ENCODE measurements at places on chromosomes 5 and 9. TPM values are rescaled to one million over a fixed set of nuclear protein-coding genes. Genes with fewer than 3 reads are reported as not detected.

Gene INSYN2B
- not detected for polyA plus RNA-seq

Gene BARX1
- polyA plus RNA-seq: 6.8 TPM

Gene CAVIN4
- 0.45 TPM for polyA plus RNA-seq

Gene FIBCD1
- 4.6 TPM for polyA plus RNA-seq

Gene SURF1
- polyA plus RNA-seq: 95.3 TPM

Gene SLC44A1
- polyA plus RNA-seq: 11.6 TPM

Gene RHOBTB3
- 81.4 TPM for polyA plus RNA-seq

Gene SERF1A
- 0.81 TPM for polyA plus RNA-seq

Gene ORM2
- polyA plus RNA-seq: 3.8 TPM

Gene CD180
- polyA plus RNA-seq: 0.14 TPM

Gene TEX53
- not detected for polyA plus RNA-seq

Gene HRH2
- 4.7 TPM for polyA plus RNA-seq

Gene ALDH7A1
- 19.2 TPM for polyA plus RNA-seq

Gene CSF2
- polyA plus RNA-seq: not detected

Gene DCP2
- 13.4 TPM for polyA plus RNA-seq

Gene CFAP77
- polyA plus RNA-seq: not detected

Gene DRD1
- 0.05 TPM for polyA plus RNA-seq

Gene PDZD2
- 38.9 TPM for polyA plus RNA-seq

Gene UBQLN1
- 33.0 TPM for polyA plus RNA-seq

Gene GRXCR2
- not detected for polyA plus RNA-seq

Gene CARD6
- polyA plus RNA-seq: 1.7 TPM

Gene FBLL1
- not detected for polyA plus RNA-seq

Gene MGAT1
- polyA plus RNA-seq: 97.5 TPM

Gene PCDHGA1
- not detected for polyA plus RNA-seq

Gene IGFBPL1
- 0.13 TPM for polyA plus RNA-seq

Gene STXBP1
- polyA plus RNA-seq: 42.4 TPM

Gene SPATA31D4
- not detected for polyA plus RNA-seq

Gene PDE6A
- 0.01 TPM for polyA plus RNA-seq

Gene TXNDC8
- not detected for polyA plus RNA-seq

Gene DENND1A
- polyA plus RNA-seq: 12.9 TPM

Gene TAF11L10
- not detected for polyA plus RNA-seq

Gene SUSD3
- 0.93 TPM for polyA plus RNA-seq

Gene PCDHB14
- polyA plus RNA-seq: 2.5 TPM

Gene CATSPER3
- polyA plus RNA-seq: 0.76 TPM

Gene GLDC
- 0.12 TPM for polyA plus RNA-seq

Gene DCAF12
- 24.2 TPM for polyA plus RNA-seq

Gene ALDH1A1
- polyA plus RNA-seq: 182 TPM

Gene QRFP
- 0.12 TPM for polyA plus RNA-seq

Gene SIL1
- polyA plus RNA-seq: 65.9 TPM

Gene RIMOC1
- 9.9 TPM for polyA plus RNA-seq

Gene NTNG2
- polyA plus RNA-seq: 0.79 TPM

Gene TMEM8B
- polyA plus RNA-seq: 5.6 TPM

Gene WWC1
- 4.8 TPM for polyA plus RNA-seq
